Activated B cell treated with CpG ODN at 0.5 μM for 24 hours (primary cell): ENCODE measurements at places on chromosomes 4 and X. TPM values are rescaled to one million over a fixed set of nuclear protein-coding genes. Genes with fewer than 3 reads are reported as not detected.

The TMEM255A gene
- 0.18 and 0.51 TPM in 2 replicates for total RNA-seq

The GPR50 gene
- total RNA-seq: not detected in 2 replicates

The UBA6 gene
- total RNA-seq: 63.0 and 70.4 TPM in 2 replicates

The IDH3G gene
- total RNA-seq: 58.5 and 60.3 TPM in 2 replicates

The SPATA18 gene
- 1.9 and 2.8 TPM in 2 replicates for total RNA-seq

The UCP1 gene
- total RNA-seq: not detected in 2 replicates

The KCTD8 gene
- not detected in 2 replicates for total RNA-seq

The TEC gene
- 8.7 and 8.8 TPM in 2 replicates for total RNA-seq

DNA sequence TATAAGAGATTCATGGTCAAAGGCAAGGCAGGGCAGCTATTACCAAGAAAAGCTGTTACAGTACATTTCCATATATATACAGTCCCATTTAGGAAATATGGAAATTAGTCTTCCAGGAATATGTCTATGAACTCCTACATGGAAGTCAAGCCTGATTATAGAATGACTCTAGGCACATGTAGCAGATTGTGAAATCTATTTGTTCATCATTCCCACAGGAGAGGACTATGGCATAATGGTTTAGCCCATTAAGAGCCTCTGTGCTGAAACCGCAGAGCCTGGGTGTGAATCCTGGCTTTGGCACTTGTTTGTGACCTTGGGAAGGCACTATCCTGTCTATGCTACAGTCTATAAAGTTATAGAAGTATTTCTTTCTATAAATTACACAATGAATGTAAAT is 764.8 kb downstream of the RAPGEF2 start:
- no peaks in the 10 kb centered on the region for H3K36me3 ChIP-seq
- no peak overlapping the region for H3K27ac ChIP-seq
- DNase-seq: no peak
- no peaks in the 10 kb centered on the region for H3K4me1 ChIP-seq
- H3K4me3 ChIP-seq: no peak overlapping the region

DNA sequence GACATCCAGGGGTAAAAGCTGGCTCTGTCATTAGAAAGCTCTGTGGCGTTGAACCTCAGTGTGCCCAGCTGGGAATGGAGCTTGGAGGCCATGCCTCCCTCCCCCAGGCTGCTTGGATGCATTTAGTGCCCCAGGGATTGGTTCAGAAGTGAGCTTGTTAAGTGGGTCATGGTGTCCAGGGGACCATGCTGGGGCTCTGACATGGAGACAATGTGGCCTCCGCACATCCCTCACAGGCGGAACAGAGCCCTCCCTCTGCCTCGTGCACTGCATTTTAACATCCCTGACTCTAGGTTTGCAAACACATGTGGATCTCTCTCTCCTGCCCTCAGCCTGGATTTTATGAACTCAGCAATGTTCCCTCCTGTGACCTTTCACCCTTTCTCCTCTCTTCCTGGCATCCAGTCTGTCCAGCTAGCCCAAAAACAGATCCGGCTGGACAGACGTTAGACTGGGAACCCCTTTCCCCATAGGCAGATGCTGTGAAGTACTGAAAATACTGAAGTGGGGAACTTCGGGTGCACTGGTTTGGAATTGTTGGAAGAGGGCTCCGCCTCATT is 81.5 kb downstream of the SORCS2 start:
- no peak overlapping the region for H3K4me3 ChIP-seq
- no peaks in the 10 kb centered on the region for H3K4me1 ChIP-seq
- H3K36me3 ChIP-seq: no peaks in the 10 kb centered on the region
- H3K27ac ChIP-seq: no peak overlapping the region

GRCh38 chr4:146949559-146949958 is 3.9 kb upstream of the TTC29 start:
- peaks cover 35% of the 10 kb centered on the region for H3K27me3 ChIP-seq
- H3K4me3 ChIP-seq: no peak overlapping the region
- no peaks in the 10 kb centered on the region for H3K36me3 ChIP-seq
- H3K4me1 ChIP-seq: peaks cover 29% of the 10 kb centered on the region

GRCh38 chr4:116752027-116752426 is 333.3 kb downstream of the TRAM1L1 start:
- no peak overlapping the region for H3K27ac ChIP-seq
- no peak for DNase-seq
- no peaks in the 10 kb centered on the region for H3K36me3 ChIP-seq
- H3K4me3 ChIP-seq: no peak overlapping the region
- no peaks in the 10 kb centered on the region for H3K27me3 ChIP-seq

- H3K27ac ChIP-seq: no peak overlapping the region
- no peak overlapping the region for H3K4me3 ChIP-seq
Observed at GRCh38 chr4:6924361-6924779, 14.7 kb downstream of the TBC1D14 start.

DNA sequence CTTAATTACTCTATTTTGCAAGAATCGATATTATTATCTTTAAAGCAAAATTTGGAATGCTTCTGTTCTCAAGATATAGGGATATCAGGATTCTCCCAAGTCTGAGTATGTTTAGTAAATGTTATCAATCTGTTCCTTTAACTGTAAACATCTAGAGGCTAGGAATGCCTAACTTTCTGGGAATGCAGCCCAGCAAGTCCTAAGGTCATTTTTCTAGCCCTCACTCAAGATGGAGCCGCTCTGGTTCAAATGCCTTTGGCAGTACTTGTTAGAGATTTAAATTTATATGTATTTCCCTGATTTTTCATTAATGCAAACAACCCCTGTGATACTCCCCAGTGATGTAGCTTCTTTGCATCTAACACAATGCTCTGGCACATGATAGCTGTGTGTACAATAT is 623.8 kb upstream of the LCORL start:
- no peak for DNase-seq
- no peaks in the 10 kb centered on the region for H3K36me3 ChIP-seq
- H3K27ac ChIP-seq: no peak overlapping the region
- no peaks in the 10 kb centered on the region for H3K27me3 ChIP-seq

DNA sequence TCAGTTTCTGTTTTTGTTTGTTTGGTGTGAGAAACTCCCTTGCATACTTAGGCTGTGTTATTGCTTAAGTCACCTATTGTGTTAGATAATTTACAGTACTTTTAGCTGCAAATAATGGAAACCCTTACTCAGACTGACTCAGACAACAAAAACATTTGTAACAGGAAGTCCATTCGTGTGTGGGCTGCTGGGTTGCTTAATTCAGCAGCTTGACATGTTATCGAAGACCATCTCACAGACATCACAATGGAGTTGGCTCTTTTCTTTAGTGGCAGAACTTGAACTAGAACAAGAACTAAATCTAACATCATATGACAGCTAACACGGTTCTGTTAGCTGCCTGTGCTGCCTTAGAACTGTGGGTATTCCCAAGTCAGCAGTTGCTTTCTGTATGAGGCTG is 9.9 kb upstream of the GABRE start:
- no peak overlapping the region for H3K27ac ChIP-seq
- no peaks in the 10 kb centered on the region for H3K4me1 ChIP-seq
- DNase-seq: no peak
- H3K27me3 ChIP-seq: no peaks in the 10 kb centered on the region
- H3K4me3 ChIP-seq: no peak overlapping the region

DNA sequence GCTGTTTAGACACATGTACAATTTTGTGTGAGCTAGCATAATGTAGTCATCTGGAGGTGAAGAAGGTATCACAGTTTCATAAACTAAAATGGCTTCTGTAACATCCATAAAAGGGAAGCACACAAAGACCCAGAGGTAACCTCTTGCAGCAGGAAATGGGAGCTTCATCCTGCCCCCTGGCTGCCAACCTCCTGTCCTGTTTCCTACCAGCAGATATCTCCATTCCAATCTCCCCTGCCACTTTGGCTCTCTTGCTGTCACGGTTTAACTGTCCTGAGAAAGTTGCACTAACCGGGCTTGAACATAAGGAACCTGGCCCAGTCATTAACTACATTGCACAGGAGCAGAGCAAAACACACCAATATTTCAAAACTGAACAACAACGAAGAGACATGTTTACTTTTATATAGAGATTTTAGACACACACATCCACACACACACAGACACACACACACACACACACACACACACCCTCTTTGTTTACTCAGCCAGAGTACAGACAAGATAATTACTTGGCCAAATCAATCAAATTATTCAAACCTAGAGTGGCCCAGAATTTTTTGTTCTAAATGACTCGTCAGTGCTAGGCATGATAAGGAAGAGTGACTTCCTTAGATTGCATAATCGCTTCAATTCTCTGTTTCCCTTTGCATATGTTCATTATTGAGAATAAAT is 24.2 kb downstream of the MID2 start:
- no peaks in the 10 kb centered on the region for H3K4me1 ChIP-seq
- H3K27me3 ChIP-seq: peaks cover 3% of the 10 kb centered on the region
- H3K36me3 ChIP-seq: no peaks in the 10 kb centered on the region
- no peak overlapping the region for H3K4me3 ChIP-seq
- H3K27ac ChIP-seq: no peak overlapping the region
- DNase-seq: no peak

DNA sequence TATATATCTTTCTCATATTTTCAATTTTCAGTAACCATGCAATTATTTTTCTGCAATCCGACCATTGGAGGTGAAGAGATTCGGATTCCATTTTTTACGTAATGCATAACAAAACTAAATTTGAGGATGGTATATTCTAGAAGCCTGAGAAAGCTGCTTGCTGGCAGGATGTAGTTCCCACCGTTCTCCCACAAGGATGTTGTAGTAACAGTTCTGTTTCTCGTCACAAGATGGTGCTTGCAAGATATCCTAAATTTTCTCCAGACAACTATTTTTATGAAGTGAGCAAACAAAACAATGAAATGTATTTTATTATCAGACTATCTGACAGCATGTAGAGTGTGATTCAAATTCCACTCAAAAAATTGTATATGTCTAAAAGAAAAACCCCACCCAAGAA is 10.7 kb downstream of the PWWP3B start:
- no peak overlapping the region for H3K27ac ChIP-seq
- H3K36me3 ChIP-seq: no peaks in the 10 kb centered on the region
- no peaks in the 10 kb centered on the region for H3K27me3 ChIP-seq

DNA sequence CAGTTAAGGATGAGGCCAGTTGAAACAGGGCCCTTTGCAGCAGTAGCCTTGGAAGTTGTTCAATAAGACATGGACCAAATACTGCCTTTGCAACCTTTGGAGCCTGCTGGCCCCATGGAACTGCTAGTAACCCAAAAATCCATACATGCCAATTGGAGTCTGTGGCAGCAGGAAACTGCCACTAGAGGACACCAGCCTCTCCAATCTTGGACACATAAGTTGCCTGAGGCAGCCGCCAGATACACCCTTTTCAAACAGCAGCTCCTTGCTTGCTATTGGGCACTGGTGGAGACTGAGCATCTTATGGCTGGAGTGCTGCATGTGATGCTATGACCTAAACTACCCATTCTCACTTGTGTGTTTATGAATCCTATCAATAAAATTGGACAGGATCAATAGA is 14.8 kb upstream of the LAP3 start:
- no peaks in the 10 kb centered on the region for H3K36me3 ChIP-seq
- H3K27me3 ChIP-seq: no peaks in the 10 kb centered on the region
- no peaks in the 10 kb centered on the region for H3K4me1 ChIP-seq
- H3K4me3 ChIP-seq: no peak overlapping the region

DNA sequence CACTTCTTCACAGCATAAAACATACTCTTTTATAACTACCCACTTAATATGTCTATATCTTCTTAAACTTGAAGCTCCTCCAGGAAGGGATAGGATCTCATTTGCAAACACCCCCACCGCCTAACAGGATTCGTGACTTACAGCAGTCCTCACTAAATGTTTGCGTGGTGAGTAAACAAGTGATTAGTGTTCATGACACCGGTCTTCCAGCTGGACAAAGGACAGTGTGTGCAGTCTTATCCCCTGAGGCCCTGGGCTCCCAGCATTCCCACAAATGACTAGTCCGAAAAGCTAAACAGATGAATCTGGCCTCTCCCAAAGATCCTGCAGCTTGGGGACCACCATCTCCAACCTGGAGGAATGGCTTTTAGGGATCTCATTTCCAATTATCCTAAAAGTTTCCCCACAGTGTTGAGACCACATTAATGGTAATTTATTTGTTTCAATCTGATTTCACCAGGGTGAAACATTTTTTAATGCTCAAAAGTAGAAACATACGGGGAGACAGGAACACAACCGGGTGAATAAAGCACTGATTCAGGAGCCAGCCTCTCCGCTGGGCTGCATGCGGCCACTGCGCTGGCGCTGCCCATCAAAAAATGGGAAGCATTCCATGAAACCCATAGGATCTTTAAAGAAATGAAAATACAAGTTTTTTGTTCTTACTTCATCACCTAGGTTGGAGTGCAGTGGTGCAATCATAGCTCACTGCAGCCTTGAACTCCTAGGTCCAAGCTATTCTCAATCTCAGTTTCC is 69.2 kb downstream of the HADH start:
- H3K36me3 ChIP-seq: no peaks in the 10 kb centered on the region
- no peak for DNase-seq
- no peaks in the 10 kb centered on the region for H3K4me1 ChIP-seq

DNA sequence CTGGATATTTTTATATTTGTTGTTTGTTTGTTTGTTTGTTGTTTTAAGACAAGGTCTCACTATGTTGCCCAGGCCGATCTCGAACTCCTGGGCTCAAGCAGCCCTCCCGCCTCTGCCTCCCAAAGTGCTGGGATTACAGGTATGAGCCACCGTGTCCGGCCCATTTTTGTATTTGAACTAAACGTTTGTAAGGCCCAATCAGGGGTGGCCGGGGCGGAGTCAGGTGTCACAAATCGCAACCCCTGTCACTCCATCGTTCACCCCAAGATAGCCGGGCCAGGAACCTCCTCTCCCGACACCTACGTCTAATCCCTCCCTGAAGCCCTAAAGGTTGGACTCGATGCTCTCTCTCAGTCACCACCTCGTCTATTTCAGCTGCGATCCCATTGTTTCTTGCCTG is 722 bp upstream of the EFHC2 start:
- DNase-seq: peak; percentile 16
- peaks cover 12% of the 10 kb centered on the region for H3K4me1 ChIP-seq
- H3K4me3 ChIP-seq: peak overlapping the region; percentile 82
- H3K27ac ChIP-seq: peak overlapping the region; percentile 70
- H3K36me3 ChIP-seq: no peaks in the 10 kb centered on the region

- no peaks in the 10 kb centered on the region for H3K36me3 ChIP-seq
- no peak overlapping the region for H3K27ac ChIP-seq
- peaks cover 2% of the 10 kb centered on the region for H3K27me3 ChIP-seq
- H3K4me1 ChIP-seq: no peaks in the 10 kb centered on the region
- no peak overlapping the region for H3K4me3 ChIP-seq
- DNase-seq: no peak
Observed at GRCh38 chrX:39675619-39676018, 422.1 kb downstream of the BCOR start.

GRCh38 chr4:142838778-142839177 is 7.3 kb downstream of the INPP4B start:
- no peak overlapping the region for H3K4me3 ChIP-seq
- peaks cover 2% of the 10 kb centered on the region for H3K27me3 ChIP-seq
- no peaks in the 10 kb centered on the region for H3K4me1 ChIP-seq
- DNase-seq: no peak
- no peaks in the 10 kb centered on the region for H3K36me3 ChIP-seq
- H3K27ac ChIP-seq: no peak overlapping the region

DNA sequence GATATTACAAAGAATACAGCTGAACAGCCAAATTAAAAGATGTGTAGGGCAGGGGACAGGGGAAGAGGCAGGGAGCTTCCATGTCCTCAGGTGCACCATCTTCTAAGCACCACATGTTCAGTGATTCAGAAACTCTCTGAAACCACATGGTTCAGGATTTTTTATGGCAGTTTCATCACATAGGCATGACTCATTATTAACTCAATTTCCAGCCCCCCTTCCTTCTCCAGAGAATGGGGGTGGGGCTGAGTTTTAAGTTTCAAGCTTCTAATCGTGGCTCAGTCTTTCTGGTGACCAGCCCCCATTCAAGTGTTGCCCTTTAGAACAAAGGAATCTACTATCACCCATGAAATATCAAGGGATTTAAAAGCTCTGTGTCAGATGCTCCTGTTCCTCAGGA is 317.8 kb upstream of the GALNT7 start:
- H3K36me3 ChIP-seq: no peaks in the 10 kb centered on the region
- no peaks in the 10 kb centered on the region for H3K27me3 ChIP-seq
